ENCODE measurements at places on chromosomes 11 and 22. TPM values are rescaled to one million over a fixed set of nuclear protein-coding genes. Genes with fewer than 3 reads are reported as not detected.

VPREB1 gene
- total RNA-seq = not detected

DNA sequence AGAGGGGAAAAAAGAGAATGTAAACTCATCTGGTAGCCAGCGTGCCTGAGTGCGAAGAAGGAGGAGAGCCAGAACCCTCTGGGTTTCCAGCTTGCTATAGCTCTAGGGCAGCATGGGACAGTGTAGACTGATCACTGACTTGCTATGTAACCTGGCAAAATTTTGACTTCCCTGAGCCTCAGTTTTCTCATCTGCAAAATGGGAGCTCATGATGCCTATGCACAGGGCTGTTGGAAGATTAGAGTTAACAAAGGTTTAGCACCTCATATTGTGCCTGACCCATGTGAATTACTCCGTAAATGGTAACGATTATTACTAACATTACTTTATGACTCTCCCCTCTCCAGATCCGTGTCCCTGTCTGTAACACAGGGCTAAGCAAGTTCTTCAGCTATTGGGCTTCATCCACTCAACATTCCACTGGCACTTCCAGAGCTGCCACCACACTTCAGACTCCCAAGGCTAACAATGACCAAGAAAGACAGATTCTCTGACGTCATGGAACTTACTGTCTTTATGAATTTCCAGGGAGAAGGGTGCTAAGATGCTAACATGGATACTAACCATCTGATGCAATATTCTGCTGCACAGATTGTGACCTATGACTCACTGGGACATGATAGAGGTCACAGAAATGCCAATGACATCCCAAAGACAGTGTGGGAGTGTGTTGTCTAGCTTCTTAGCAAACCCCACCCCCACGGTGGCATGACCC, 195.2 kb downstream of the TRIM29 start:
- no peak for DNase-seq

DNA sequence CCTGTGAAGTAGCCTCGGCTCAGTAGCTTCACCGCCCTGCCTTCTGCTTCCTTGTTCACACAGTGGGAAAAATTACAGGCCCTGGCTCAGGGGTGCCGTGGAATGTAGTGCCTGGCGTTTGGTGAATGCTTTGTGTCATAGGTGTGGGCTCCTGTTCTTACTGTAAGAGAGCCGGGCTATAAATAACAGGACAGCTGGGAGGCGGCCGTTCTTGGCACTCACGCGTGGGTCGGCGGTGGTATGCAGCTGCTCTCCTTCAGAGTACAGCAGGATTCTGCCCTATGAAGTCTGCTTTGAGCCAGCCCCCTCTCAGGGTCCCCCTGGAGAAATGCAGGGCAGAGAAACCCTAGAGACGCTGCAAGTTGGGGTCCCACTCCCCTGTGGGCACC, 84.2 kb downstream of the CTTN start:
- no peak for DNase-seq

- peak; percentile 50 for DNase-seq
Observed at GRCh38 chr22:41445129-41446056, 1.2 kb downstream of the TOB2 start.

DNA sequence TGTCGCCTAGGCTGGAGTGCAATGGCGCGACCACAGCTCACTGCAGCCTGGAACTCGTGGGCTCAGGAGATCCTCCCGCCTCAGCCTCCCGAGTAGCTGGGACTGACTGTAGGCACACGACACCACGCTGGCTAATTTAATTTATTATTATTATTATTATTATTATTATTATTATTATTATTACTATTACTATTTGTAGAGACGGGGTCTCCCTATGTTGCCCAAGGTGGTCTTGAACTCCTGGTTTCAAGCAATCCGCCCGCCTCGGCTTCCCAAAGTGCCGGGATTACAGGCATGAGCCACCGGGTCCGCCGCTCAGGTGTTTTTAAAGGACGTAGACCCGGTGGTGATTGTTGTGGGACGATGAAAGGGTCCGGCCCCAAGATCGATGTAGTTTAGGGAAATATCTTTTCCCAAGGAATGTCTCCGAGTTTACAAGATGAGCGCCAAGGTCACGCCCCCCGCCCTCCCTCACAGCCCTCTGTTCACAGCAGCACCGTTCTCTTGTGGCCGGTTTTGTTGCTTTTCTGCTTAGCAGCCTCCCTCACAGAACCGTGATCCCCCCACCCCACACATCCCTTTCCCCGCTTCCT, 728 bp upstream of the POGLUT3 start:
- peak; percentile 31 for DNase-seq

GRCh38 chr22:26588729-26589366, 1.1 kb downstream of the TPST2 start:
- no peak for DNase-seq

Measured in H7 (cell line).